ENCODE measurements at places on chromosomes 4 and X.

GRCh38 chr4:68460085-68460484 lies 12.8 kb downstream of the TMPRSS11E start:
- no peak for DNase-seq

GRCh38 chrX:53704294-53704693 lies 17.8 kb upstream of the HUWE1 start:
- no peak for DNase-seq

GRCh38 chrX:10404436-10404835 lies 215.9 kb downstream of the MID1 start:
- DNase-seq, result no peak

DNA sequence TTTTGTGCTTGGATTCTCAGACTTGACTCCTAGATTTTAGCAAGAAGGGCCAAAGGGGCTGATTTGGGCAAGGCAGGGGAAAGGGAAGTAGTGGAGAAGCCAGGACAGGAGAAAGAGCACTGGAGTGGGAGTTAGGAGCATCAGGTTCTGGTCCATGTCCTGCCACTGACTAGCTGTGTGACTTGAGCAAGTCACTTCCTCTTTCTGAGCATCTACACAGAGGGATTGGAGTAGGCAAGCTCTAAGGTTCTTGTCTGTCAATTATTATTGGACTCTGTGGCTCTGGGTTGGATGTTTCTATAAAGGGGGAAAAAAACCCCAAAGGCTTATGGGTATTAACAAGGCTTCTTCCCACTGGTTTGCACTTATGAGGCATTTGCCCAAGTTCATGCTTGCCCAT lies 24.4 kb downstream of the PLAC1 start:
- no peak for DNase-seq

All from fibroblast of the conjunctiva (primary cell).